Stimulated activated CD8-positive, alpha-beta memory T cell treated with anti-CD3 and anti-CD28 coated beads, Interleukin-15, amount 100 ng/mL, for 24 hours (primary cell): ENCODE measurements at places on chromosomes 1 and 21.

GRCh38 chr1:170205301-170205700, 59.5 kb downstream of the NTMT2 start:
- no peak for DNase-seq

DNA sequence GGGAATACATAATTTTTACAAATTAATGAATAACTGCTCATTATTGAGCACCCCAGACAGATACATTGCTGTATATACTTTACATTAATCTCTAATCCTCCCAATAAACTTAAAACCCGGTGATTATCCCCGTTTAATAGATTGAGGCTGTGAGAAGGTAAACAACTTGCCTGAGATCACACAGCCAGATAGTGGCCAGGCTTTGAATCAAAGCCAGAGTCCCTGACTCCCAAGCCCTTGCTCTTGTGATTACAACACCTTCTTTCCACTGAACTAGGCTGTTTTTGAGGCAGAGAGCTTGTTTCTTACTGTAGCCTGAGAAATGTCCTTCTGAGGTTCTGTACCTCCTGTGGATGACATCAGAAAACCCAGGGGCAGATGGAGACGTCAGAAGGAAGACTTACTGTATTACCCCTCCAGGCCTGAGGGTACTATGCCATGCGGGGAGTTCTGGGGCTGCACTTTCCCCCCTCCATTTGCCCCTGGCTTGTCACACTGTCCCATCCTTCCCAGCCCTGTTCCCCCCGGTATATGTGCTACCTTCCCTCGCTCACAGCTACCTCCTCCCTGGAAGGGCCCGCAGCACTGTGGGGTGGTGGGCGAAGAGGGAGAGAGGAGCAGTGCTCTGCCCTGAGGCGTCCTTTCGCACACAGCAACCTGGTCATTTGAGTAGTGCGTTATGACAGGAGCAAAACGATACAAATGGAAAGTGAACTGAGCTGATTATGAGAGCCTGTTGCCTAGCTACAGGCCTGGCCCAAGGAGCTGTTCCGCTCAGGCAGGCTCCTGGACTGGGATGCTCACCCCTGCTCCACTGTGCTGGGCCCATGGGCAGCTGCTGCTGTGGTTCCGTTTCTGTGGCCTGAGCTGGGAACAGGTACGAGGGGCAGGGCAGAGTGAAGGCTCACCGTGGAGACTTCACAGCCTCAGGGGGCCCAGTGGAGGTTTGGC, 4.6 kb downstream of the KCNC4 start:
- no peak for DNase-seq

GRCh38 chr1:158227904-158228623, 26.2 kb upstream of the CD1A start:
- no peak for DNase-seq

GRCh38 chr1:70486676-70487458, 75.8 kb downstream of the CTH start:
- no peak for DNase-seq

GRCh38 chr1:172827841-172828240, 168.9 kb downstream of the FASLG start:
- DNase-seq = no peak

DNA sequence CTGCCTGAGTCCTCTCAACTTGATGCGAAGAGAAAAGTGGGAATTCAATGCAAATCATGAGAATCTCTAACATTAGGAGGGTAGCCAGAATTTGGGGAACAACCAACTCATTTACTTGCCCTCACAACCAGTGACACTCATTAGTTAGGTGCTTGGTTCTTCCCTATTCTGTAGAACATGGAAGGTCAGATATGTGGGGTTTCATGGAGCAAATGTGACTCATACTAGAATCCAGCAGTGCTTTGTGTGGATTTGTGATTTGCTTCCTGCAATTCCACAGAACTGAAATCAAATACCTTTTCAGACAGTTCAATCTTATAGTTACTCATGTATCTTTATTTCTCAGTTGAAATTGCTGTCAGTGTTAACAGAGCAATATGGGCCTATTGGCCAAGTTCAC, 6.9 kb upstream of the ETV3 start:
- DNase-seq = no peak
